ENCODE measurements at places on chromosomes 3 and 15. TPM values are rescaled to one million over a fixed set of nuclear protein-coding genes. Genes with fewer than 3 reads are reported as not detected.

Gene GOLGA8S
- 0.53 TPM for total RNA-seq

Gene CPB1
- total RNA-seq: not detected

Gene ZNF660
- total RNA-seq: 1.5 TPM

Gene ZNF621
- 10.5 TPM for total RNA-seq

Gene CASR
- total RNA-seq: not detected

Gene MGA
- 36.5 TPM for total RNA-seq

Gene CMTM8
- 4.8 TPM for total RNA-seq

Gene FAM227B
- total RNA-seq: 12.4 TPM

Gene TRIP4
- 19.6 TPM for total RNA-seq

Gene VGLL3
- total RNA-seq: 7.4 TPM

Gene FGF7
- total RNA-seq: 39.7 TPM

Gene CYP8B1
- total RNA-seq: not detected

Gene STRA6
- 0.20 TPM for total RNA-seq
